A549 (cell line): ENCODE measurements at places on chromosomes 12 and 14.

DNA sequence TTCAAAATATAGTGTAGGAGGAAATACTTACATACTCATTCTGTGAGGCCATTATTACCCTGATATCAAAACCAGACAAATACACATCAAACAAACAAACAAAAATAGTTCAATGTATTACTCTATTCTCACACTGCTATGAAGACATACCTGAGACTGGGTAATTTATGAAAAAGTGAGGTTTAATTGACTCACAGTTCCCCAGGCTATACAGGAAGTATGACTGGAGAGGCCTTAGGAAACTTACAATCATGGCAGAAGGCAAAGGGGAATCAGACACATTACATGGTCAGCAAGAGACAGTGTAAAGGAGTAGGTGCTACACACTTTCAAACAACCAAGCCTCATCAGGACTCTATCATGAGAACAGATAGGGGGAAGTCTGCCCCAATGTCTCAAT, 1023.2 kb downstream of the TMTC2 start:
- no peak for DNase-seq

GRCh38 chr12:46723629-46724419, 102.0 kb downstream of the SLC38A4 start:
- no peak for DNase-seq

GRCh38 chr14:72617391-72618031, 276.4 kb downstream of the DPF3 start:
- DNase-seq = no peak

GRCh38 chr12:1839956-1840951, 19.9 kb downstream of the LRTM2 start:
- DNase-seq = no peak
